ENCODE measurements at places on chromosomes 5 and 9. TPM values are rescaled to one million over a fixed set of nuclear protein-coding genes. Genes with fewer than 3 reads are reported as not detected.
A peak's percentile ranks its signal among the peaks of the same experiment; 100 is the strongest.

Gene IRX1
- total RNA-seq, result 2.7 TPM

Gene SH3PXD2B
- total RNA-seq, result 36.7 TPM

Gene TRAF1
- 1.4 TPM for total RNA-seq

Gene ST8SIA4
- 1.00 TPM for total RNA-seq

Gene CDH12
- not detected for total RNA-seq

Gene GARIN3
- total RNA-seq, result not detected

DNA sequence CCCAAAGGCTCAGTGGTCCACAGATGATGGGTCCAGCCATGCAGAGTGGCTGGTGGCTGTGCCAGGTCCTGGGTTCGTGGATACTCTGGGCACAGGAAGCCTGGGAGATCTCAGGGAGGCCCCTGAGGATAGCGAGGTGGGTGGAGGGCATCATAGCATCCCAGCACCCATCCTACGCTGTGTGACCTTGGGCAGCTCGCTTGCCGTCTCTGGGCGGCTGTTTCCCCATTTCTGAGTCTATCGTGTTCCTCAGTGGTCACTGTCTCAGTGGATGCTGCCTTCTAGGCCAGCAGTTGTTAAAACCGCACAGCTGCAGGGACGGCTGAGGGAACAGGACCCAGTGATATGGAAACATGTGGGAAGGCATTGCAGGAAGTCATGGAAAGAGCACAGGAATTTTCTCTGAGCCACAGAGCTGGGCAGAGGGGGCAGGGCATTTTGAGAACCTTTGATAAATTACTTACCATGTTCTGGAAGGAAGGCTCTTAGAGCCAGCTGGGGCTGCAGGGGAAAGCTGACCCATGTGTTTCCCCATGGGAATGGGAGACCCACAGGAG lies 86.4 kb upstream of the COL5A1 start:
- DNase-seq, result no peak

DNA sequence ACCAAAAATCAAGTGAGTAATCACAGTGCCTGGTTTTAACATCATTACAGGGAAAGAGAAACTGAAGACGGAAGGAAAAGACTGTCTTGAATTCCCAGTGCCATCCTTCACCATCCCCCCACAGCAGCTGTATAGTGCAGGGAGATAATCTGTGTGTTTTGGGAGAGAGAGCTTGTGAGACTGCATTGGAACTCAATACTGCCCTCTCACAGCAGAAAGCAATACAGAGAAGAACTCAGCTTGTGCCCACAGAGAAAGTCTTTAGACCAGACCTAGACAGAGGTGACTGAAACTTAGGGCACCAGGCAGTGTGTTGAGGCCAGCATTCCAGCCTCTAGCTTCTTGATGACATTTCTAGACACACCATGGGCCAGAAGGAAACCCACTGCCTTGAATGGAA lies 754.7 kb upstream of the CDH6 start:
- peak; percentile 1 for DNase-seq

DNA sequence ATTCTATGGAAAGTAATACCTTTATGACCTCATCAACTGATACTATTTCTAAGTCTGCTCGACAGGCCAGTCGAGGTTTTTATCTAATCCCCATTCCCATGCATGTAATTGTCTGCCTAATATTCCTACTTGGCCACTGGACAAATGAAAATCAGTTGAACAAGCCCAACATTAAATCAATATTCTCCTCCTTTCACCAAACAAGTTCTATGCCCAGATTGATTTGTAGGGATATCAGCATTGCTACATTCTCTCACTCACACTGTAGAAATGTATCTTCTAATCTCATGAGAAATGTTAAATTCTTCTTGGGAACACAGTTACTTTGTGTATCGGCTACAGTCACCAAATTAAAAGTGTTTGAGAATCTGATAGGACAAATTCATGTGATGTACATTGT lies 208.8 kb upstream of the CTNND2 start:
- no peak for DNase-seq

GRCh38 chr9:4796988-4797853 lies 4.5 kb downstream of the RCL1 start:
- DNase-seq, result peak; percentile 57

DNA sequence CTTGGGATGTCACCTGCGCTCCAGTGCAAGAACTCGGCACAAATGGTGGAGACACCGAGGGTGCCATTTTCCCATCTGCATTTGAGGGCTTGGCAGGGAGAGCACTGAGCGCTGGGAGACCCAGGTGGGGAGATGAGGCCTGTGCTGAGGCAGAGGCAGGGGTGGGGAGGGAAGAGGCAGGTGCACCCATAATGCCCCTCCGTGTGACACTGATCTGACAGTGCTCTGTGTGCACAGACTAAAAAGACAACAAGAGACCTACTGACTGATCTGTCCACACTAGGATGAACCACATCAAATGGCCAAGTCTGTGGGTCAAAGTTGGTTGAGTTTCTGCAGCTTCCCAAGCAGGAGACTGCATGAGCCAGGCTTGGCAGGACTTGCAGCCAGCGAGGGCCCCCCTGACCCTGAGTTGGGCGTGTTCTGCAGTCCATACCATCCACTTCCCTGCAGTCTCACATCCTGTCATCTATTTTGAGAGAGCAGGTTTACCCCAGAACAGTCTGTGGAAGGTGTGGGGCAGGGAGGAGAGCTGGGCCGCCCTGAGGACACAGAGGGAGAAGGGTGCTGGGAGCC lies 41.9 kb downstream of the NEK6 start:
- DNase-seq, result no peak

DNA sequence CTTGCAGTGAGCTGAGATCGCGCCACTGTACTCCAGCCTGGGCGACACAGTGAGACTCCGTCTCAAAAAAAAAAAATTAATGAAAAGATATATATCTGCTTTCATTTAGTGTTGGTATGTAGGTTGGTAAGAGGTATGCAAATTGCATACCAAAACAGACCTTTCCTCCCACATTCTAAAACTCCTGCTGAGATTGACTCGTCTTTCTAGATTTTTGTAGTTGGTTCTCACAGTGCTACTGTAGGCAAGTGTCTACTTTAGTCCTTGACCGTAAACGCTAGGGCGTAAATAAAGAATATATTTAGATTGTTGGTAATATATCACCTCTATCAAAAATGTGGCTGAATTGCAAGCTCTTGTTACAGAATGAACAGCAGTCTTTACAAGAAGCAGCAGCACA lies 445.9 kb downstream of the CHSY3 start:
- no peak for DNase-seq

DNA sequence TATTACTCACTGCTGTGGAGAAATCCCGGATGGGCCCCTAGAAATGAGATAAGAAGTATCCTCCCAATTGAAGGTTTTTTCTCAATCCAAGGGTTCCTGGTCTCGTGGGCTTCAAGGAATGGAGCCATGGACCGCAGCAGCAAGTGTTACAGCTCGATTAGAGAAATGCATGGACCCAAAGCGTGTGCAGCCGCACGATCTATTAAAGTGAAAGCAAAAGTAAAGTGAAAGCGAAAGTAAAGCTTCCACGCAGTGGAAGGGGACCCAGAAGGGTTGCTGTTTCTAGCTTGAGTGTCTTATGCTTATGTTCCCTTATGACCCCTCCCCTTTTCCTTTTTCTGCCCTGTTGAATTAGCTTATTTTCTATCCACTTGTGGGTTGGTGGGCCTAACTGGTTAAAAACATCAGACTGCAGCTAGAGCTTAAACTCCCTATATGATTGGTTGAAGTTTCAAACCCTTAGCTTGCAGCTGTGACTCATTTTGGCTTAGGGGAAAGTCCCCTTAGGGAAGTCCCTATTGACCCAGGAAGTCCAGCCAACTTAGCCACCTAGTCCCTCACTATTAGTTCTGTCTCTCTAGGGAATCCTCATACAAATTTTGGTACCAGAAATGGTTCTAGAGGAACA lies 1111.8 kb downstream of the TAF11L14 start:
- no peak for DNase-seq

- peak; percentile 8 for DNase-seq
Measured at GRCh38 chr5:97134634-97135033, 7.8 kb downstream of the LIX1 start.

DNA sequence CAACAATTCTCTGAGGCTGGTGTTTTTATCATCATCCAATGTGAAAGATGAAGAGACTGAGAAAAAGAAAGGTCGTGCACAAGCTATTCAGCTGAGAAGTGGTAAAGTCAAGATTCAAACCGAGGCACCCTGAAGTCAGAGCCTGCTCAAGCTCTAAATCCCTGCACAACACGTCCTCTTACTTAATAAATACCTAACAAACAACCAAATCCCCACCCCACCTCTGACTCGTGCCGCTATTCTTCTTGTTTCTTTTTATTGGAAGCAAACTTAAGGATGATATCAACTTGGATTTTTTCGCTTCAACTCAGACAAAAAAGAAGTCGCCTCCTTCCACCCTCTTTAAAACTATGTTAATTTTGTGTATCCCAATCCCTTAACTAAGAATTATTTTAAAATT lies 140.2 kb downstream of the CEP120 start:
- no peak for DNase-seq

DNA sequence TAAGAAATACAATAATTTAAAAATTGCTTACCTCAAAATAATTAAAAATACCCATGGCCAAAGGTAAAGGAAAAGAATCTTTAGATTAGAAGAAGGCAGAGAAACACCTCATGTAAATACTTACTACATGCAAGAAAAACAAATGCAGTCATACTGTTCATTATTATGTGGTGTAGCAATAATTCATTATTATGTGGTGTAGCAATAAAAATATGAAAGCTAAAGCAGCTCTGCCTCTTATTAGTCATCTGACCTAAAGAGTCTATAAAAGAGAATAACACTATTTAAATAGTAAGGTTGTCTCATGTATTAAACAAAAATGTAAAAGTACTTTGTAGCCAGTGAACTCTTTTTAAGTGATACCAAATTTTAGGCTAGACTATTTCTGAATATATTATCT lies 6.6 kb downstream of the DTWD2 start:
- DNase-seq, result no peak

DNA sequence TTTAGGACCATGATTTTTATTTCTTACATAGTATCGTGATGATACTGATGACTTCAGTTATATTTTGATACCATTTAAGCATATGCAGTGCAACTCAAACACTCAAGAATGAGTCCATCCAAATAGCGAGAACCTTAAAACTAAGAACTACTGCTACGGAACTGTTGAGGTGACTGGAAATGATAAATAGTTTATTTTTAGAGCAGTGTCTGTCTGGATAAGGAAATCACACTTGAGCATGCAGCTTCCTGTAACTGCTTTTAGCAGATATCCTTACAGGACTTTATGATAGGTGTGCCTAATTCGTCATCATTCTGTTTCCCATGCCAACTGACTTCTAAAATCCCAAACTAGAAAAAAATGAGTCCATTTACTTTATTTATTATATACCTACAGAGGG lies 85.5 kb downstream of the ADGRV1 start:
- no peak for DNase-seq

DNA sequence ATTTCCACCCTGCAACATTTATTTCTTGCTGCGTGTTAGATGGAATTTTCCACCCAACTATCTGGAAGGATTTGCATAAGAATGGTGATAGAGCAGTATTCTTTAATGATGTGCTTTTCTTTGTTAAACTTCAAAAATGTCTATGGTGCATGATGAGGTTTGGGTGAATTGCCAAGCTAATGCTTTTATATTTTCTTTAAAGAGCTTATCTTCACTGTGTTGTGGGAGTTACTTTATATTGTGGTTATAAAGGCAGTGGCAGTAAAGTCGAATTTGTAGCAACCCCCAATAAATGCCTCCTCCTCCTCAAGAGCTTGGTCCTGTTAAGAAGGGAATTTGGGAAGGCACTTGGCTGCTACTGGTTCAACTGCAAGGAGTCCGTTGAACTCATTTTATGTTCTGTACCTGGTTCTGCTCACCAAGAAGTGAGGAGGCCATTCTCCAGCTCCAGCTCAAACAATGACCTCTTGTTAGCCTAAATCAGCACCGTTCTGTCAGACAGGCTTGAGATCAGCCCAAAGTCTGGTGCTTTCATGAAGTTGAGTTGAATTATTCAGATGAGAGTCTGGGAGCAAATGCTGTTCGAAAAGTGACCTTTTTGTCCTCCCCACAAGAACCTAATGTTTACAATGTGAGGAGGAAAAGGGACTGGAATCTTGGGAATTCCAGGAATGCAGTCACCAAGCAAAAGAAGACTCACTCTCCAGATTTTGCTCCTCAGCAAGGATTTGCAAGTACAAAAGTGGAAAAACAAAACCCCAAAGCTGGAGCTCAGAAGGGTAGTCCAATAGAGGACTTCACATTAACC lies 217.0 kb downstream of the TMEM38B start:
- DNase-seq, result peak; percentile 18

- peak; percentile 95 for DNase-seq
Measured at GRCh38 chr9:113602126-113603047, 138.9 kb downstream of the RGS3 start.

DNA sequence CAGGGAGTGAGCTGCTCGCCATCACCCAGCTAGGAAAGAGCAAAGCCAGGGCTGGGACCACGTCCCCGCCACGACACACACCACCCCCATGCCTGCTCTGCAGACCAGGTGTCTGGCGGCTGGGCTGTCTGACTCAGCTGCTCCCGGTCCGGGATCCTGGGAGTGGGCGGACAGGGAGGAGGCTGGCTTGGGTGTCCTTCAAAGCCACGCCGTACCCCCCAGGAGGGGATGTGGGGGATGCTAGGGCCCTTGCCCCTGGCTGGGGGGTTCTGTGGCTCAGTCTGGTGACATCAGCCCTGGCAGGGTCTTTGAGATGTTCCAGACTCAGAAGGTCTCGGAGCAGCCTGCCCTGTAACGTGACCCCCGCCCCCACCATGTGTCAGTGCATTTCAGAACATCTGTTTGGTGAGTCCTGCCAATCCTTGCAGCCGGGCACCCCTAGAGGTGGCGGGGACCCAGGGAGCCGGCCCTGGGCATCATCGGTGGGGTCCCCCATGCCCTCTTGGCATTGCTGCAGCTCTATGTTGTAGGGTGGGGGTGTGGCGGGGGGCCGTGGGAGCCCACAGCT lies 62.3 kb downstream of the HMCN2 start:
- DNase-seq, result peak; percentile 49

DNA sequence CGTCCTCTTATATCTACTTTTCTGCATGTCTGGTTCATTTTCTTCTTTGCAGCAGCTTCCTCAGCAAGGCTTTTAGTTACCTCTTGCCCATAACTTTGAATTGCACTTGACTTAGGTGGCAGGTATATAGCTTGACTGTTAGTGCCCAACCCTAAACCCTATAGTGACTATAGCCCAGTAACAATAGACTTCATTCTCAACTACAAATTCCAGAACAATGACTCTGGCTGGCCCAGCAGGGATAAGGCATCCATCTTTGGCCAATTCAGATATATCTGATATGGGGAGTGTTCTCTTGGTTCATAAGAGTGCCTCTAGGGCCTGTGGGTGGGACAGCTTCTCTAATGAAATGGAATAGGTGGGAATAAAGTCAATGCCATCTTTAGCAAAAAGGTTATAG lies 246.2 kb downstream of the DMRT2 start:
- DNase-seq, result no peak

- no peak for DNase-seq
Measured at GRCh38 chr5:96317945-96318344, 115.1 kb downstream of the PCSK1 start.

- no peak for DNase-seq
Measured at GRCh38 chr9:1404940-1405339, 354.8 kb downstream of the DMRT2 start.

- no peak for DNase-seq
Measured at GRCh38 chr5:17381932-17382331, 116.1 kb upstream of the TAF11L2 start.

Measured in H7 (cell line).